ENCODE measurements at places on chromosomes 7 and 10. TPM values are rescaled to one million over a fixed set of nuclear protein-coding genes. Genes with fewer than 3 reads are reported as not detected.
A peak's percentile ranks its signal among the peaks of the same experiment; 100 is the strongest.

PRF1 gene
- 46.9 TPM for total RNA-seq

PPIF gene
- total RNA-seq = 176 TPM

CFAP43 gene
- not detected for total RNA-seq

LIPN gene
- not detected for total RNA-seq

SMO gene
- 1.7 TPM for total RNA-seq

DNA sequence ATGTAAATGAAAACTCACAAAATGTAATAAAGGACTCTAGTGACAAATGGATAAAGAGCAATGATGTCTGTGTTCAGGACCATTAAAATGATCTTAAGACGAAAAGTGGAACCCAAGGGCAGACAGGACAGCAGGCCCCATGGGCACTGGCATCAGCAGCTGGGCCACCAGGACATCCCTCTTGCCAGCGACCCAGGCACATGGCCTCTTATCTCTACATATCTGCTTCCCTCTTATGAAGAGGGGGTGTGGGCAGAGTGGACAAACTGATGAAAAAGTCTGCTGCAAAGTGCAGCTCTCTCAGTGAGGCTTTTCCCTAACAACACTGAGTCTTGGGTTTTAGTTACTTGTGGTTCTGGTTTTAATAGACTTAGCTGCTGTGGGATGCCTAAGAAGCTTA lies 44.8 kb upstream of the ANKRD1 start:
- DNase-seq = no peak
- H3K4me1 ChIP-seq = no peaks in the 10 kb centered on the region
- no peaks in the 10 kb centered on the region for H3K27me3 ChIP-seq
- H3K4me3 ChIP-seq = no peak overlapping the region

- DNase-seq = peak; percentile 96
- peak within 1 kb of the TSS; percentile 94 for H3K27ac ChIP-seq
- H3K4me3 ChIP-seq = peak within 1 kb of the TSS; percentile 96
Observed at GRCh38 chr7:101244375-101245146, at the start of gene FIS1. Gene FIS1, minus strand, starts transcription at chr7:101245081. Its CDS starts 77 bp downstream, at chr7:101245004.

DNA sequence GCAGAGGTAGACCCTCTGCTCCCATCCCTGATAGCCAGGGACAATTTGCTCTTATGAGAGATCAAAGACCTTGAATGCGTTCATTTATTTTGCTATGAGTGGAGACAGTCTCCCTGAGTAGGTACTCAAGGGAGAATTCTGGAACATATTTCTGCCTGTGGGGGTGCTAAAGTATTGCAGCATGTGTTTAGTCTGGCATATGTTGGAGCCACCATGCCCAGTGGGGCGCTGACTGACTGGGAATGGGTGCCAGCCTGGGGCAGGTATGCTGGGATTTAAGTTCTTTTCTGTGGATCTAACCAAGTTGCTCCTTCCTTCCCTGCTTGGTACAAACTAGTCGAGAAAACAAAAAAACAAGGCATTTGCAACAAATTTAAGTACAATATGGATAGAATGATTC lies 99.1 kb downstream of the JCAD start:
- H3K27ac ChIP-seq = no peak overlapping the region
- DNase-seq = no peak
- H3K4me1 ChIP-seq = no peaks in the 10 kb centered on the region
- no peaks in the 10 kb centered on the region for H3K27me3 ChIP-seq
- no peak overlapping the region for H3K4me3 ChIP-seq

DNA sequence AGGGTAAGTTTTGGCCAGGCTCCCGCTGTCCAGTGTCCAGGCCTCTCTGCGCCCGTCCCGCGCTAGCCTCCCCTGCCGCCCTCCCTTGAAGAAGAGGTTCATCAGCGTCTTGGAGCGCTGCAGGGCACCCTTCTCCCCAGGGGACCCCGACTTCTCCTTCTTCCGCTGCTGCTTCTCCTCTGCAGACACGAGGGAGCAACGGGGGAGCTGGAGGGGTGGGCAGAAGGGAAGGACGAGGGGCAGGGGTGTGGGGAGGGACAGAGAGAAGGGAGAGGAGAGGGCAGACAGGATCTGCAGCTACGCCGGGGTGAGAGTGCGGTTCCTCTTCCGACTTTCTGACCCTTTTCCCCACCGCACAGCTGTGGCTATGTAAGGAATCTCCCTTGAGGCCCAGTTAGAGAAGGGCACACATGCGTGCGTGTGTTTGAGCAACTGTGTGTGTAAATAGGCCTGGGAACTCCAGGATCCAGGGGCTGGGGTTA lies 12.8 kb downstream of the PDZD7 start:
- no peak for DNase-seq
- peaks cover 72% of the 10 kb centered on the region for H3K27me3 ChIP-seq
- H3K4me1 ChIP-seq = peaks cover 21% of the 10 kb centered on the region
- no peaks in the 10 kb centered on the region for H3K36me3 ChIP-seq
- no peak overlapping the region for H3K27ac ChIP-seq
- H3K4me3 ChIP-seq = no peak overlapping the region

DNA sequence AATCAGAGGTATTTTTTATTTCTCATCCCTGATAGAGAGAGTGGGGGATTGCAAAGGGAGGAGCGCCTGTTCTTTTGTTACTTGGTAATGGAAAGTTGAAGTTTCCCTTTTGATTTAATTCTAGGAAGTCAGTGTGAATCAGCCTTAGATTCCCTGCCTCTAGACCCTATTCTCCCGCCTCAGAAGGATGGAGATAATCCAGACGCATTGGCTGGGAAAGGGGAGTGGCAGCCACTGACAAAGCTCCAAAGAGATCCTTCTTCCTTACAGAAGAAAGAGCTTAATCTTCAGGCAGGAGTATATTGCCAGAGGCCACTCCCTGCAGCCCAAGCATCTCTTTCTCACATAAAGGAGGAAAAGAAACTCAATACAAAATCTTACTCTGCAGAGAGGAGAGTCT lies 122.3 kb upstream of the GALNT17 start:
- no peak overlapping the region for H3K4me3 ChIP-seq
- no peaks in the 10 kb centered on the region for H3K36me3 ChIP-seq
- H3K27me3 ChIP-seq = no peaks in the 10 kb centered on the region
- no peak overlapping the region for H3K27ac ChIP-seq
- no peaks in the 10 kb centered on the region for H3K4me1 ChIP-seq

DNA sequence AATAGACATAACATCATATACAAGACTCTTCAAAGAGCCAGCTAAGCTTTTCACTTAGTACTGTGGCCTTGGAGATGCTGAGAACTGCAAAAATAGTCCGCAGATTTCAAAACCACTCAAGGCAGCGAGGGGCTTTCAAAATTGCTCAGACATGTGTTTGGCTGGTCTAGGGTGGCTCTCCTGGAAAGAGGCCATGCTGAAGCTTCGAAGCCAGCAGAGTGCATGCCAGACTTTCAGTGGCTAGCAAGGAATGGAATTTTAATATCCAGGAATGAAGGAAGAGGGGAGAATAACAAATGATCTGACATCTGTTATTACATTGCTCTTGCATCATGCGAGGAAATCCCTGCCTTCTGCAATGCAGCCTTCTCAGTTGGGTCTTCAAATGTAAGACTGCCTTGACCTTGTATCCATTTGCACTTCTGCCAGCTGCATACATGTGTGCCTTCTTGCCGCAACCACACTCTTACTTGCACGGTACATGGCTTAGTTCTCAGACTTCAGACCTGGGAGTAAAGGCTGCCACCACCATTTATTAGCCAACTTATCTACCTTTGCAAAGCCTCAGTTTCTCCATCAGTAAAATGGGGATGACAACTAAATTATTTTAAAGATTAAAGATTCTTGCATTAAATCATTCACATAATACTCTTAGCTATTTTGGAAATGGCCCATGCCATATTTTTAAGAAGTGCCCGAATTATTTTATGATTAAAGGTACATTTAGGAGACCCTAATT lies 55.9 kb downstream of the ITIH5 start:
- H3K27me3 ChIP-seq = no peaks in the 10 kb centered on the region
- no peak for DNase-seq
- no peak overlapping the region for H3K27ac ChIP-seq
- H3K36me3 ChIP-seq = no peaks in the 10 kb centered on the region

DNA sequence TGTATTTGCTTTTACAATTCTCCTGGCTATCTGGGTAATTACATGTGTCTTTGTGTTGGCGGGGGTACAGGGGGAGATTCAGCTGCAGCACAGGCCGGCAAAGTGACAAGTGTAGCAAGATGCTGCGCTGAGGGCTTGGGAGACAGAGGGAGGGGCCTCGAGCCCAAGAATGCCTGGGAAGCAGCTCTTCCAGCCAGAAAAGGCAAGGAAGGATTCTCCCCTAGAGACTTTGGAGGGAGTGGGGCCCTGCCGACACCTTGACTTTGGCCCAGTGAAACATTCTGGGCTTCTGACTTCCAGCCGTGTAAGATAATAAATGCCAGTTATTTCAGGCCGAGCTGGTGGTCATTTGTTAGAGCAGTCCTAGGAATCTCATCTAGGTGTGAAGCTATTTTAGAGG lies 7.2 kb upstream of the REPIN1 start:
- H3K4me1 ChIP-seq = peaks cover 48% of the 10 kb centered on the region
- H3K36me3 ChIP-seq = peaks cover 6% of the 10 kb centered on the region
- H3K27ac ChIP-seq = no peak overlapping the region
- no peaks in the 10 kb centered on the region for H3K27me3 ChIP-seq
- DNase-seq = no peak

GRCh38 chr7:135217645-135218509 lies 6.6 kb upstream of the WDR91 start:
- H3K4me3 ChIP-seq = no peak overlapping the region
- no peaks in the 10 kb centered on the region for H3K36me3 ChIP-seq
- H3K27me3 ChIP-seq = no peaks in the 10 kb centered on the region
- no peak for DNase-seq
- no peaks in the 10 kb centered on the region for H3K4me1 ChIP-seq

- no peaks in the 10 kb centered on the region for H3K4me1 ChIP-seq
- DNase-seq = no peak
- no peaks in the 10 kb centered on the region for H3K36me3 ChIP-seq
- H3K27ac ChIP-seq = no peak overlapping the region
- H3K27me3 ChIP-seq = peaks cover 50% of the 10 kb centered on the region
Observed at GRCh38 chr10:93875032-93875358, 18.8 kb upstream of the SLC35G1 start.

DNA sequence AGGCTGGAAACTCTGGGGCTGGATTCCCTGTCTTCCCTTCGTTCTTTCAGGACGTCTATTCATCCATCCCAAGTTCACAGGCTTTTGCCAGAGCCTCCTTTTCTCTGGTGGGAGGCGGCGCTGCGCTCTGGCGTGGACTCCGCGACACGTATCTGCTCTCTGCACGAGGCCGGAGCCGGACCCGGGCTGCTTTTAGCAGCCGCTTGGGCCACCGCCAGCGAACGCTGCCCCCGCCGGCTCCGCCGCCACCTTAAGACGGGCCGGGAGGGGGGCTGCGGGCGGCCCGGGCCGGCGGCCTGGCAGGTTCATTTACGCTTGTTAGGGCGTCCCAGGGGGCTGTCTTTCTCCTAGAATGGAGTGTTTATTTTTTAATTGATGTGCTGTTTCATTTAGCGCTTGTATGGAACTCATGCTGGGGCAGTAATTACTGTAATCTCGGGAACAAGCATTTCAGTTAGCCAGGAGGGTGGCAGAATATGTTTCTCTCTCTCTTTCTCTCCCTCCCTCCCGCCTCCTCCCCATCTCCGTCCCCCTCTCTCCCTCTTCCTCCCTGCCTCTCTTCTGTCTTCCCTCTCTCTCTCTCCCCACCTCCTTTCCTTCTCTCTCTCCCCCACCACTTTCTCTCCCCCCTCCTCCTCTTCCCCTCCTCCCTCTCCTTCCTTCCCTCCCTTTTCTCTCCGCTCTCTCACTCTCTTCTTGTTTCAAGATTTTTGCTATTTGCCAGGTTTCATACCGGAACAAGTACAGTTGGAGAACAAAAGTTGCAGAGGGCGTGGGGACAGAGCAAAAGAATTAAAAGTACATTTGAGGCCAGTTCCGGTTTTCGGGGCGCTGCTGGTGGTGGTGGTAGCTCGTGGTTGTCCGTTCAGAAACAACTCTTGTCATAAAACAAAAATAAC lies 1.3 kb upstream of the FZD8 start:
- no peaks in the 10 kb centered on the region for H3K36me3 ChIP-seq
- peak; percentile 6 for DNase-seq
- peaks cover 46% of the 10 kb centered on the region for H3K27me3 ChIP-seq
- no peak overlapping the region for H3K27ac ChIP-seq
